ENCODE measurements at places on chromosomes 12 and 14. TPM values are rescaled to one million over a fixed set of nuclear protein-coding genes. Genes with fewer than 3 reads are reported as not detected.

Gene AKAP3
- 2.3 TPM for total RNA-seq

Gene CLSTN3
- total RNA-seq, result 10.7 TPM

Gene SCN8A
- 0.62 TPM for total RNA-seq

Gene CLBA1
- 2.2 TPM for total RNA-seq

Gene HAL
- total RNA-seq, result not detected

Gene ATF1
- total RNA-seq, result 22.3 TPM

All from heart left ventricle (tissue), 16 donors.